ENCODE measurements at places on chromosomes 5 and 9.

DNA sequence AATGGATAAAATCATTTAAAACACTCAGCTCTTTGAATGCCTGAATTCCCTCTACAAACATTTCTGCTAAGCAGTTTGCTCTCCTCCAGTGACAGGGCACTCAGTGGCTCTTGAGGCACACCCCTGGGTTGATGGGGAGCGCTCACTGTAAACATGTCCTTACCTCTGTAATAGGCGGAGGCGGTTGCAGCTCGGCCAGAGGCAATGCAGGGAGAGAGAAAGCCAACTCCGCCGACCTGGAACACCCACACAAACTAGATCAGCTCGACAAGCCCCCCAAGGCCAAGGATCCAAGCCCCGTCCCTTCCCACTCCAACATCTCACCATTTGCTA lies 329 bp downstream of the CDC23 start:
- DNase-seq, result peak; percentile 40

DNA sequence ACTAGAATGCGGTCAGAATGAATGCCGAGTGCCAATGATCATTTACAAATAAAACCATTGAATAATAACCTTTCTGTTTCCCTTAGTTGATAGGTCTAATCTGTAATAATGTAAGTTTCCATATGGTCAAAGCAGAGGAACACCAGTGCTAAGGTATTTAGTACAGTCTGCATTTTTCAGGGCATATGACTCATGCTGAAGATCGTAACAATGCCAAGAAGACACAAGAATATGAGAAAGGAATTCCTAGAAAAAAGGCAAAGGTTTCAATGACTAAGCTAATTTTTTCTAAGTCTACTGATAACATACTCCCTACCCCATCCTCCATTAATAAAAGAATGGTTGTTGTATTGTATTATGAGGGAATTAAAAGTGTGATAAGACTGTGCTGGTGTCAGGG lies 2.8 kb downstream of the OR1L8 start:
- no peak for DNase-seq

- no peak for DNase-seq
Observed at GRCh38 chr5:20113031-20113715, 125.2 kb upstream of the CDH18 start.

GRCh38 chr5:132528866-132529634 lies 14.3 kb downstream of the IL5 start:
- no peak for DNase-seq

- no peak for DNase-seq
Observed at GRCh38 chr9:18907927-18908625, 124.9 kb downstream of the SAXO1 start.

DNA sequence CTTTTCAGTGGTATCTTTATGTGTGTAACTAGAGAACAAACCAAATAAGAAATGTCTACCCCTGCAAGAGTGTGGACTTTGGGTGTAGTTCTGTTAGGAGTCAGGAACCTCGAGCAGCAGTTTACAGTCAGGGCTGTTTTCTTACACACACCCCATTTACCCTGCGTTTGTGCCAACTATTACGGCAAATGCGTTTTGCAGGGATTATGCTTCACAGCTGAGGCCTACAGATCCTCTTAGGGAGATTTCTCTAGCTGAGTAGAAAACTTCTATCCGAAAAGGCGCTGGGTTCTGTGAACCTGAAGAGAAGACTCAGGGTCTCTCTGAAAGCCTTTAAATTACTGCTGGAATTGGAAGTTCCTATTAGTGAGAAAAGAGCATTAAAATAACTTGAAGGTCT lies 51.4 kb downstream of the ACER2 start:
- DNase-seq, result no peak

GRCh38 chr5:31235381-31235780 lies 41.9 kb downstream of the CDH6 start:
- DNase-seq, result no peak

DNA sequence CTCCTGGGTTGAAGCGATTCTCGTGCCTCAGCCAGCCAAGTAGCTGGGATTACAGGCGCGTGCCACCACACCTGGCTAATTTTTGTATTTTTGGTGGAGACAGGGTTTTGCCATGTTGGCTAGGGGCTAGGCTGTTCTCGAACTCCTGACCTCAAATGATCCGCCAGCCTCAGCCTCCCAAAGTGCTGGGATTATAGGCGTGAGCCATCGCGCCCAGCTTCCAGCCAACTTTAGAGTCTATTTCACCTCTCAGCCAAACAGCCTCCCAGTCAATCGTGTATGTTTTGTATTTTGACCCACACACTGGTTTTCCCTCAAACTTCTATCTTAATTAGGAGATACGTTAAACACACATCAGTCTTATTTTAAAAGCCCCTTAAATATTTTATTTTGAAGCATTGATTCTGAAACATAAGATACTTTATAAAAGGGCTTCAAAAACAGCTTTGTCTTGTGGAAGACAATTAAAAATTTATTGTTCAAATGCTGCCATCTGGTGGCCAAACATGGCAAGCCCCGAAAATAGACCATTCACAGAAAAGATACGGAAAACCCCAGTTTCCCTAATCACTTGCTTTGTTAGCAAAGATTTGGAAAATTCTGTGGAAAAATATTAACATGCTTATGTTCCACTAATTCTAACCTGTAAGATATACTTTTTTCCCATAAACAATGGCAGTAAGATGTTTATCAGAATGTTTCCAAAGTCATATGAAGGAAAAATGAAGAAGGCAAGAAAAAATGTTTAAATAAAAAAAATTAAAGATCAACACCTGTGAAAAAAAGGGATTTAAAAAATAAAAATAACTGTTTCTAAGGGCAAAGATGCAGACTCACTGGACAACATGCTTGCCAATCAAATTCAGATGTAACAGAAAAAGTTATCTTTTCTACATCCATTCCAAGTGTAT lies 33.1 kb downstream of the APTX start:
- no peak for DNase-seq

GRCh38 chr9:14030375-14031059 lies 283.4 kb downstream of the NFIB start:
- DNase-seq, result peak; percentile 91

DNA sequence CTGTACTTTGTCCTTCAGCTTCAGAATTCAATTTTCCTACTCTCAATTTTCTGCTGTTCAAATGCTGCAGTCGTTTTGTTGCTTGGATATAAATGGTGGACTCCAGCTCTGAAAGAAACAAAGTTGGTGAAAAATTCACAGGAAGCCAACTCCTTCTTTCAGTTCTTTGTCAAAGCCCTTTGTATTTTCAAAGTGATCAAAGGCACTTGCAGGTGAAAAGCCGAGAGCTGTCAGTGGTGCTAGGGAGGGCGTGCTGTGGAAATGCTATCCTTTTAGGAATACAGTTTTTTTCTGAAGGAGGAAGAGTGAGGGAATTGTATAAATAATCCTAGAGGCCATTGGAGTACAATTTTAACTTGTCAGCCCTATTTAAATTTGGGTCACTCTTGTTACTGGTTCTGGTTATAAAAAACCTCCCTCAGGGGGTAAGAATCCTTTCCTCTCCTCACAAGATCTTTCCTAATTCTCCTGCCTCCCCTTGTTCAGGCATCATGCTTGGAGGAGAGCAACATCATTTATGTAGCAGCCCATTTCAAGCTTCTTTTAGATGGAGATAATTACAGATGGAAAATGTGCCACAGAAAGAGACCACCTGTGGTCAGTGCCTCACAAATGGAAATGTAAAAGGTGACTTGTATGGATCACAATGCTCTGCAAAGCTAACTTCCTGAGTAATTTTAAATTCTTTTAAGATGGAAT lies 62.5 kb upstream of the GHR start:
- DNase-seq, result no peak

DNA sequence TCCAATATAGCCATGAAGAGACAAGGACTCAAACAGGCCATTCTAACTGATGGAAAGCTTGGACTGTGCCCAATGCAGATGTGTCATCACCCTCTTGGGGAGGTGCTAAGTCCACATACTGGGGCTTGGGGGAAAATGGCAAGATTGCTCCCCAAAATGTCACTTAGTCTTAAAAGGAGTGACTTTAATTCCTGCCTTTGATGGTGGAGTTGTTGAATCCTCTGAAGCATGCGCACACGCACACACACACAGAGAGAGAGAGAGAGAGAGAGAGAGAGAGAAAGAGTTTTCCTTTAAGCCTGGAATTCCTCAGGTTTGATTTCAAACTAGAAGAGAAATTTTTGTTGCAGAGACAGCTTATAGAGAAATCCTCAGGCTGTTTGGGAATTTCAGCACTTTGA lies 161.9 kb upstream of the GAS1 start:
- DNase-seq, result no peak

DNA sequence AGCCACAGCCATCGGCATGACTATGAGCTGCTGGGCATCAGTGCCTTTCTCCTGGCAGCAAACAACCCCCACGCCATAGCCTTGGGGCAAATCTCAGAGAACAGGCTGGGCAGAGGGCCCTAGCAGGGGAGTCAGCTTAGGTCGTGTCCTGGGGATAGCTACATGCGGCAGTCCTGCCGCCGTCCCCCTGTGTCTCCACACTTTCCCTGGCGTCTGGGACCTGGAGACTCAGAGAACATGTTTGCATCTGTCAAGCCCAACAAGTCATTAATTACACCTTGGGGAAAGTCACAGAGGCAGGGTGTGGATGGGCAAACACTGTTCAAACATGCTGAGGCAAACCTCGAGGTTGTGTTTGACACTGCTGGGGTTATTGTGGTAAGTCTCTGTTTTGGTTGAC lies 123.6 kb downstream of the C5orf15 start:
- DNase-seq, result no peak

DNA sequence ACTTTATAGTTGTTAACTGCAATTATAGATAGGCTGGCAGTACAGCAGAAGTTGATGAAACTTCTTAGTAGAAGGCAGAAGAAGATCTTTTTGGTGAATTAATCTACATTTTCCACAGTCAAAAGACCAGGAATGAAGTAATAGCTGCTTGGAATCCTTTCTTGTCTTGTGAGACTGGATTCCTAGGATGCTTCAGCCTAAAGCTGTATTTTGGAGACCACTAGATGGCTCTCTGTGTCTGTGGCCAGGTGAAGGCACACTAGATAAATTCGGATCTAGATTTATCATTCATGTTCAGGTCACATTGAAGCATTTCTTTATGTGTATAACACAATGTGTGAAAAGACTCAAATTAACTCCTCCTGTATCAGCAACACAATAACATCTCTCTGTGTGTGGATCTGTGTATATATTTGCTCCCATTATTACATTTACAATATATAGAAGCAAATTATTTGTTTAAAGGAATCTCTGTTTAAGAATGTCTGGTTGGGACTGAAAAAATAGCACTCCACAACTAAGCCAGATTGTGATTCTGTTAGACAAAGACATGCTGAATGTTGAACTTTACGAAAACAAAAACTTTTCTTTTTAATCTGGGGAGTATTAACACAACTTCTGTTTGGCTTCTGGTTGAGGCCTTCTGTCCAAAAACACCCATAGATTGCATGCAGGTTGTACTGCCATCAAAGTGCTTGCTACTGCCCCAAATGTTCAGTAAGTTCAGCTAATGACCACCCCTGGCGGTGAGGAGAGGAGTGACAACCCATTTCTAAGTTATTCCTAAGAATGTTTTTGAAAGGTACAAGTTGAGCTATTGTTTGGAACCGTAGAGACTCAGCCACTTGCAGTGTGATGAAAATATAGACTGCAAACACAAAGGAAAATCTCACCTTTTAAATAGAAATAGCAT lies 10.6 kb downstream of the GRIN3A start:
- DNase-seq, result no peak

DNA sequence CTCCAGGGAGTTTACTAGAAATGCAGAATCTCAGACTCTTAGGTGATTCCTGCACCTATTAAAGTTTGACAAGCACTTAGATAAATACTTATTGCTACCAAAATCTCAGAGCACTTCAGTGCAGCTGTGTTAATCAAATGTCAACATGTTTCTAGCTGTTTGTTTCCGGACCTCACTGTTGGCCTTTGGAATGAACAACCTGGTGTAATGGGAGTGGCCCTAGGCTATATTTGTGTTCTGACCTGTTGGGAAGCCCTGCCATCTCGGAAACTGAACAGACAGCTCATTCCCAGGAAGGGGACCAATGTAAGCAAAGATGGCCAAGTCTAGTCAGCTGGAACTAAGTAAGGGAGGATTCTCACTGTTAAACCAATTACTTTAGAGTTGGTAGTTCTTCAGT lies 145.0 kb upstream of the SLC28A3 start:
- DNase-seq, result no peak

- no peak for DNase-seq
Observed at GRCh38 chr9:77614645-77615044, 33.5 kb downstream of the GNA14 start.

GRCh38 chr9:72356041-72356582 lies 8.9 kb downstream of the ZFAND5 start:
- no peak for DNase-seq

DNA sequence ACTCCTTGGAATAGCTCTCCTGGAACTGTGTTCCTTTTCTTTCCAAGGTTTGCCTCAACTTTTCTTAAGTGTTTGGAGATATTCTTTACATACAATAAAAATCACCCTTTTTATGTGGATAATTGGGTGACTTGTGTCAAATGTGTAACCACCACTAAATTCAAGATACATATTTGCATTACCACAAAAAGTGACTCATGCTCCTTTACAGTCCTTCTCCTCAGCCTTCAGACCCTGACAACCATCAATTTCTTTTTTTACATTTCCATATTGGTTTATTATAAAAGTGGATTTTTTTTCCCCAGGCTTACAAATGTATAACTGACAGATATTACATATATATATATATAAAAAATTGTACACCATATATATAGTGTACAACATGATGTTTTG lies 372.0 kb upstream of the KCNN2 start:
- no peak for DNase-seq

- no peak for DNase-seq
Observed at GRCh38 chr5:179554981-179555380, 4.6 kb downstream of the RUFY1 start.

DNA sequence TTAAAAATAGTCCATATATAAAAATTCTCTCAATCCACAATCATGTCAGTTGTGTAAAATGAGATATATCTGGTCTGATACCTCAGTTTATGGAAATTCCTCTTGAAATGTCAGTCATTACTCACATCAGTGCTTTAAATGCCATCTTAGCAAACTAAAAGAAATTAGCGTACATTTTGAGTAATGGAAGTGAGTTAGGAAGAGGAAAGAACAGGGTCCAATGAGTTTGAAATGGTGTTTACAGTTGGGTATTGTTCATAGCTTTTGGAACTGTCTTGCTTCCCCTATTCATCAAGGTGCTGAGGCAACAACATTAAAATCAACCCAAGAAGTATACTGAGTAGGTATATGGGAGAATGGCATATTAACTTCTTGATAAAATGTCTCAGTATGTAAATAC lies 8.7 kb upstream of the MTX3 start:
- DNase-seq, result no peak

DNA sequence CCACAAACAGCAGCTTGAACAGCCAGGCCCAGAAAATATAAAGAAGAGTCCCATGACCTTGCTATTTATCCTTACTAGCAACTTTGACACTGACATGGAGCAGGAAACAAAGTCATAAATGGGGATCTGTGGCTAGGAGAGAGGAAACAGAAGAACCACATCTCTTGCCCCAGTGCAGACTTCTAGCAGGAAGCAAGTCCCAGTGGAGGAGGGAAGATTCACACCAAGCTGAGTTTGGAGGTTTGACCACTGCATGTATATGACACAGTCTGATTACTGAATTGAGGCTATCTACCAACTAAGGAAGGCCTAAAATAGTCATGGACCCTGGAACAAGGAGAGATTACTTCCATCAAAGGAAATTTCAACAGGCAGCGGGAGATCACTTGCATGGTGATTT lies 51.4 kb downstream of the CDH6 start:
- DNase-seq, result no peak
